Activated CD8-positive, alpha-beta T cell treated with anti-CD3 and anti-CD28 coated beads for 36 hours (primary cell): ENCODE measurements at places on chromosomes 11 and 22. TPM values are rescaled to one million over a fixed set of nuclear protein-coding genes. Genes with fewer than 3 reads are reported as not detected.

DNA sequence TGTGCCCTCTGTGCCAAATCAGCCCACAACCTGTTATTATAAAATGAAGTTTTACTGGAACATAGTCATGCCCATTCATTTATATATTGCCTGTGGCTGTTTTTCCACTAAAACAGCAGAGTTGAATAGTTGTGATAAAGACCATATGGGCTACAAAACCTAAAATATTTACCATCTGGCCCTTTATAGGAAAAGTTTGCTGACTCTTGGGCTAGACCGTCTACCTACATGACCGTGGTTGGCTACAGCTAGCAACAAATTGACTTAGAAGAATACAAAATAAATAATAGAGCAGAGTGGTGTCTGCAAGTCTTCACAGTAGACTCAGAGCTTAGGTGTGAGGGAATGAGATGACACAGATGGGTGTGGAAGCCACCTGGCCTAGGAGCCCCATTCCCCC lies 11.2 kb upstream of the IL18BP start:
- H3K27me3 ChIP-seq: no peaks in the 10 kb centered on the region
- peaks cover 5% of the 10 kb centered on the region for H3K36me3 ChIP-seq
- no peak overlapping the region for H3K4me3 ChIP-seq
- no peak overlapping the region for H3K27ac ChIP-seq
- H3K4me1 ChIP-seq: peaks cover 8% of the 10 kb centered on the region
- no peak for DNase-seq

ZBTB16 gene
- 9.5 TPM for total RNA-seq

DNA sequence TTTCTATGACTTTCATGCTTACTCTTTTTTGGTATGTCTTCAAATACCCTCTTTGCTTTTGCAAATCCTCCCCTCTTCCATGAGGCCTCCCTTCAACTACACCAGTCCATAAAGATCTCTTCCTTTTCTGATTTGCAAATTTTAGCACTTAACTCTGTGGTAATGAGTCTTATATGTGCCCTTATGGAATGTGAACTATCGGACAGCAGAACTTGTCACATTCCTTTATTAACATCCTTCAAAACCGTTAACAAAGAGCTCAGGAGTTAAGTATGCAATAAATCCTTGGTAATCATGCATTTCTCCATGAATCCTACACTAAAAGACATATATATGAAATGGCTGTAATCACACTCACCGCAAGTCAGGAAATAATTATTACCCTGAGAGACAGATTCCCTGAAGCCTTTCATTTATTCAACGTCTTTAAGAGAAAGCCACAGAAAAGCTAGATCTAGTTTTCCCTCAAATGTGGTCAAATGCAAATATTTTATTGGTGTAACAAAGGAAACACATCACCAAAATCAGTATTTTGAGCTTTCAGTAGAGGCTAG lies 7.4 kb downstream of the CLNS1A start:
- no peaks in the 10 kb centered on the region for H3K27me3 ChIP-seq
- peaks cover 41% of the 10 kb centered on the region for H3K4me1 ChIP-seq
- H3K4me3 ChIP-seq: no peak overlapping the region

DNA sequence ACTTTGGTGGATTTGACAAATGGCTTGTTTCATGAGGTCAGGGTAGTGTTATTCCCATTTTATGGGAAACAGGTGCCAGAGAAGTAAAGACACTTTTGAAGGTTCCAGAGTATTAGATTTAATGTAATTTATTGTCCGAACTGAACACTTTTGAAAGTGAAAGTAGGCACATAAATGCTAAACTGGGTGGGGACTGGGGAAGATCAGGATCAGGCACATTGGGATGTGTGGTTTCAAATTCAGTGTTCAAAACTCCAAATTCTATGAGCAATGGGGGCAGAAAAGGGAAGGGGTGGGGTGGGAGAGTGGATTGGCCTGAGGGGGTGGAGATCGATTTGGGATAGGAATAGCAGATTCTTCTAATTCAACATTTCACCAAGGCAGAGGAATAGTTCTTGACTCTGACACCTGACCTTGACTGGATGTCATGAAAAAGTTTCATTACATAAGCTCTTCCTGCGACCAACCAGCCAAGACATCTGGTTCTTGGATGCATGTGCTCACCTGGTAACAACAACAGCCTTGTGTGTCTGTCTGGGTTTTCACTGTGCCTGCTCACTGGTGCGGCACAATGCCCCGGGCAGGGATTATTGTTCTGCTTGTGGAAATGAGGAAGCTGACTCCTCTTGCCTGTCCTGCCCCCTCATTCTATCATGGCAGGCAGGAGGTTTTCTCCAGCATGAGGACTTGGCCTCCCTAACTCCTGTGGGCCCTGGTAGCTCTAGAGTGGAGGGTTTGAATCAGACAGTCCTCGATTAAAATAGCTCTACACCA lies 10.8 kb downstream of the PPFIBP2 start:
- H3K4me1 ChIP-seq: peaks cover 46% of the 10 kb centered on the region
- H3K4me3 ChIP-seq: no peak overlapping the region
- H3K36me3 ChIP-seq: no peaks in the 10 kb centered on the region
- H3K27me3 ChIP-seq: no peaks in the 10 kb centered on the region
- H3K27ac ChIP-seq: no peak overlapping the region
- no peak for DNase-seq

GRCh38 chr22:38452373-38453065 lies 2.5 kb downstream of the KCNJ4 start:
- DNase-seq: no peak
- peaks cover 11% of the 10 kb centered on the region for H3K4me1 ChIP-seq
- no peaks in the 10 kb centered on the region for H3K36me3 ChIP-seq
- no peak overlapping the region for H3K4me3 ChIP-seq
- peaks cover 49% of the 10 kb centered on the region for H3K27me3 ChIP-seq

APOC3 gene
- not detected for total RNA-seq

PICK1 gene
- 13.9 TPM for total RNA-seq

DNA sequence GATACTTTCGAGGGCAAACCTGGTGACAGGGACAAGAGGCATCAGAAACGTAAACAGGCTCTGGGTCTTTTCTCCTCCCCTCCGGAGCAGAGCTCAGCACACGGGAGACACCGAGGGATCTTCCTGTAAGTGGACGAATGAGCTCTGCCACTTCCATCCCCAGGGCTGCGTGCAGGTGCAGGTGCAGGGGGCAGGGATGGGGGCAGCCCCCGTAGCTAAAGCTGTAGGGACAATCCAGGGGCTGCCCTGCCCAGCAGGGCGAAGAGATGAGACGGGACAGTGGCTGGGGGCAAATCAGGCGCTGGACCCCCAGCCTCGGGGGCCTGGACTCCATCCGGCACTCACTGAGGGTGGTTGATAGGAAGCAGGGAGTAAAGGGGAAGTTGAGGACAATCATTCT lies 505.4 kb downstream of the BRD1 start:
- no peaks in the 10 kb centered on the region for H3K4me1 ChIP-seq
- no peak overlapping the region for H3K4me3 ChIP-seq
- no peaks in the 10 kb centered on the region for H3K36me3 ChIP-seq
- no peak overlapping the region for H3K27ac ChIP-seq

OR51F2 gene
- total RNA-seq: not detected

HOATZ gene
- total RNA-seq: not detected

GAL gene
- total RNA-seq: 3.8 TPM

- no peaks in the 10 kb centered on the region for H3K27me3 ChIP-seq
- no peak overlapping the region for H3K27ac ChIP-seq
- H3K4me3 ChIP-seq: no peak overlapping the region
- peaks cover 12% of the 10 kb centered on the region for H3K4me1 ChIP-seq
- H3K36me3 ChIP-seq: peaks cover 18% of the 10 kb centered on the region
Measured at GRCh38 chr11:65411681-65412070, 10.9 kb upstream of the NEAT1 start.

MYO18B gene
- 1.8 TPM for total RNA-seq

DNA sequence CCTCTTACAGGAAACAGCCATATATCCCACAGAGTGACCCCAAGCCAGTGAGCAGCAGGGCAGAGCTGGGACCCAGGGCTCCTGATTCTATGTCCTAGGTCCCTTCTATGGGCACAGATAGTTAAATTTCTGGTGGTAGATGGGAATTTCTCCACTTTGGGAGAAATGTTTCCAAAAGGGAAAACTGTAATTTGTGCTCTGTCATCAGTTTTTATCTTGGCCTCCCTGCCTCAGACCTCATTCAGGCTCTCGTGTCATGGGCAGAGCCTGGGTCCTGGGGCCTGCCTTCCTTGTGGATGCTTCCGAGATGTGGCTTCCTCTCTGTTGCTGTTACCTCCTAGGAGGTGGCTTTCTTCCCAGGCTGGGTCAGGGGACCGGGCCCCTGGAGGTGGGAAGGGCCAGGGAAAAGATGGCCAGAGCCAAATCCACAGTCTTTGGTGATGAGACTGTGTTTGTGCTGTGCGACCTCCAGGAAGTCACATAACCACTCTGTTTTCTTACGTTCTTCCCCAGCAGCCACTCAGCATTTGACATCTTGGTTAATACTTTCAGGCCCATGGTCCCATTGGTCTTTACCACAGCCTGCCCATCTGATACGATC lies 8.6 kb downstream of the LRRC32 start:
- H3K4me3 ChIP-seq: no peak overlapping the region
- no peaks in the 10 kb centered on the region for H3K27me3 ChIP-seq
- H3K36me3 ChIP-seq: peaks cover 8% of the 10 kb centered on the region
- no peak for DNase-seq
- peaks cover 26% of the 10 kb centered on the region for H3K4me1 ChIP-seq

FAT3 gene
- total RNA-seq: not detected

- peaks cover 3% of the 10 kb centered on the region for H3K4me1 ChIP-seq
- H3K36me3 ChIP-seq: peaks cover 22% of the 10 kb centered on the region
- H3K27me3 ChIP-seq: no peaks in the 10 kb centered on the region
- no peak overlapping the region for H3K27ac ChIP-seq
- DNase-seq: no peak
Measured at GRCh38 chr22:24099666-24100065, 81.6 kb upstream of the SUSD2 start.
